Left cardiac atrium (tissue), 4 donors: ENCODE measurements at places on chromosomes 4 and X.

- no peak for DNase-seq
Measured at GRCh38 chr4:25847329-25847728, 15.5 kb downstream of the SEL1L3 start.

DNA sequence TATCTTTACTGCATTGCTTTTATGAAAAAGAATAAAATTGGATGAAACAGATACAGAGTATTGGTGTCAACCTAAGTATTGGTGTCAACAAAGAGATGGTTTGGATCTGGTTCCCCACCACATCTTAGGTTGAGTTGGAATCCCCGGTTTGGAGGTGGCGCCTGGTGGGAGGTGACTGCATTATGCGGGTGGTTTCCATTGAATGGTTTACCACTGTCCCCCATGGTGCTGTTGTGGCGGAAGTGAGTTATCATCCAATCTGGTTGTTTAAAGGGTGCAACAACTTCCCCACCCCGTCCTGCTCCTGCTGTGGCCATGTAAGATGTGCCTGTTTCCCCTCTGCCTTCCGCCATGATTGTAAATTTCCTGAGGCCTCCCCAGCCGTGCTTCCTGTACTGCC, 52.8 kb upstream of the CD99 start:
- DNase-seq = no peak

- no peak for DNase-seq
Measured at GRCh38 chr4:3145234-3145924, 70.9 kb downstream of the HTT start.

DNA sequence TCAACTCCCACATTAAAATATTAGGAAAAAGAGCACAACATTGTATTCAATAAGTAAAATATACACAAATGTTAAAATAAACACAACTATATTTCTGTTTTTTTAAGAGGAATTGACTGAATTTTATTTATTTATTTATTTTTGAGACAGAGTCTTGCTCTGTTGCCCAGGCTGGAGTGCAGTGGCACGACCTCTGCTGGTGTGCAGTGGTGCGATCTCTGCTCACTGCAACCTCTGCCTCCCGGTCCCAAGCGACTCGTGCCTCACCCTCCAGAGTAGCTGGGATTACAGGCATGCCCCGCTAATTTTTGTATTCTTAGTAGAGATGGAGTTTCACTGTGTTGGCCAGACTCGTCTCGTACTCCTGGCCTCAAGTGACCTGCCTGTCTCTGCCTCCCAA, 31.4 kb downstream of the TEX13A start:
- no peak for DNase-seq
